ENCODE measurements at places on chromosomes 5 and 9.

DNA sequence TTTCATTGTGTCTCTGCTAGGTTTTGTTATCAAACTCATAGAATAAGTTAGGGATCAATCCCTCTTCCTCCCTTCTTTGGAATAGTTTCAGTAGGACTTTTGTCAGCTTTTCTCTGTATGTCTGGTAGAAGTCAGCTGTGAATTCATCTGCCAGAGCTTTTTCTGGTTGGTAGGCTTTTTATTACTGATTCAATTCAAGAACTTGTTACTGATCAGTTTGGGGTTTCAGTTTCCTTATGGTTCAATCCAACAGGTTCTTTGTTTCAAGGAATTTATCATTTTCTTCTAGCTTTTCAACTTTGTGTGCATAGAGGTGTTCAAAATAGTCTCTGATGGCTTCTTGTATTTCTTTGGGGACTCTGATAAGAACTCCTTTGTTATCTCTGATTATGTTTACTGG, 221.7 kb downstream of the FGF10 start:
- no peak for DNase-seq

DNA sequence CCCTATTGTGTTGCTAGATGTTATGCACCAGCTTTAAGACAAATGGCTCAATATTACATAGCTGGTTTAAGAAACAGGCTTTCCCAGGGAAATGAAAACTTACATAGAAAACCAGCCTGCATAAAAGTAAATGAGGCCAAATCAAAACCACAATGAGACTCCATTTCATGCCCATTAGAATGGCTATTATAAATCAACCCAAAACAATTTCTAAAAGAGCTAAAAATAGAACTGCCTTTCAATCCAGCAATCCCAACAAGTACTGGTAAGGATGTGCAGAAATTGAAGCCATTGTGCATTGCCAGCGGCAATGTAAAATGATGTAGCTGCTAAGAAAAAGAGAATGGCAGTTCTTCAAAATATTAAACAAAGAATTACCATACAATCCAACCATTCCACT, 1170.0 kb upstream of the CDH9 start:
- DNase-seq = no peak

DNA sequence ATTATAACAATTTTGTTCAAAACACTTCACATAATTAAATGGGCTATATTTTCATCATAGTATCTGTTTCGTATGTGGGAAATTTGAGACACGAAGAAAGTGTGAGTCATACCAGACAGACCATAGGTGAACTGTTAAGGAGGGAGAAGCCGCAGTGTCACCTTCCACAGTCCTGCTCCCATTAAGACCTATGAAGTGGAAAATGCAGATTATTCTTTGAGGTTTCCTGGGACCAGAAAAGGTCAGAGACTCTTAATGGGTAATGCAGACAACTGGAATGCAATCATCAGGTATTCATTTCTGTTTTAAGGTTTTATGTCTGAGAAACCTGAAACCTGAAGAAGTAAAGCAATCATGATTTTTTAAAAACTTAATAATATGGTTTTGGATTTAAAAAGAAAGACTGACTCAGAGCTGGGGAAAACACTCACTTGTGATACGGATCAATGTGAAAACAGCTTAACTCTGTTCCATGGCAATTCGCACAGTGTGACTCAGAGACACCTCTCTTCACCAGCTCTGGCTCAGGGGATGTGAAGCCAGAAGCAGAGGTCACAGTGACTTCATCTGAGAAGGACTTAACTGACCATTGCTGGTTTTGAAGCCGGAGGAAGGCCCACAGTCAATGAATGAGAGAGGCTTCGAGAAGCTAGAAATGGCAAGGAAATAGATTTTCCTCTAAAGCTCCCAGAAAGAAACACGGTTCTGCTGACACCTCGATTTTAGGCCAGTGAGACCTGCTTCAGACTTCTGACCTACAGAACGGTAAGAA, 17.2 kb upstream of the GCNT1 start:
- DNase-seq = no peak

DNA sequence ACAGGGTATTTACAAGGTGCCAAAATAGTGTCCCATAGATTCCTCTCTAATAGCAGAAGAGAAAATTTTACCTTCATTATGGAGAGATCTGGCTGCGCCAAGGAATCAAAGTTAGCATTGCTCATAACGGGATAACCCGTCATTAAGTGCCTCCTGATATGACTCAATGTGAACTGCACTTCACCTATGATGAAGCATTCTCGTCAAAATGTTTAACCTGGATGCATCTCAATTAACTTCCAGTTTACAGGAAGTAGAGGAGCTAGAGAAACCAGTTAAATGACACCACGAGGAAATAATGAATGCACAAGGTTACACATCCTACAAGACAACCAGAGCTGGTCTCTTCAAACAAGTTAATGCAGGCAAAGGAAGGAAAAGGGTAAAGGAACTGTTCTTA, 17.2 kb downstream of the FBXW11 start:
- no peak for DNase-seq

DNA sequence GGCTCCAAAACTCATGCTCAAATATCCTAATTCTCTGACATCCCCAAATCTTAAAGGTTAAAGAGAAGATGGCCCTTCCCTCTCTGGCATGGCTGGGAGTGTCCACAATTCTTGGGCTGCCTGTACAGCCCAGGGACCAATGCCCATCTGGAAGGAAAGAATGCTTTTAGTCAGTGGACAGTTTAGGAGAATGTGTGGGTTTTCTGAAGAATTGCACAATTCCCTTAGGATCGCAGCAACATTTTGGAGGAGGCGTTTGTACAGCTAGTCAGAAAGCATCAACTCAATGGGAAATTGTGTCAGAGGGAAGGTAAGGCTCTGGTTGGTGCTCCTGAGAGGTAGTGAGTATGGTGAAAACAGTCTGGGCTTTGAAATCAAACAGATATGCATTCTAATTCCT, 15.0 kb downstream of the FAM193B start:
- no peak for DNase-seq

DNA sequence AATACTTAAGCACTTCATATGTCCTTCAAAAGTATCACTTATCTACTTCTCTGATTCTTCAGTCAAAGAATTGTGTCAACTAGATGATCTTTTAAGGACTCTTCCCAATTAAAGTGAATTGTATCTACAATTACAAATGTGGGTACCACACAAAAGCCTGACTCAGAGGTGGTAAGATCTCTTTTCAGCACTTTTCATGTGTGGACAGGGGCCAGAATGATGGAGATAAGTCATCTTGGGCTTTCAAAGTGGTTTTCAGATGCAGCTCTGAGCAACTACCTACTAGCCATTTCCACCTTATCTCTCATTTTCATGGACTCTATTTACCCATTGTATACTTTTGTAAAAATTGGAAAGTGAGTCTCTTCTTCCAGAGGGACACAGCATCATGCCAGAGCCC, 8.4 kb downstream of the COX7C start:
- no peak for DNase-seq

DNA sequence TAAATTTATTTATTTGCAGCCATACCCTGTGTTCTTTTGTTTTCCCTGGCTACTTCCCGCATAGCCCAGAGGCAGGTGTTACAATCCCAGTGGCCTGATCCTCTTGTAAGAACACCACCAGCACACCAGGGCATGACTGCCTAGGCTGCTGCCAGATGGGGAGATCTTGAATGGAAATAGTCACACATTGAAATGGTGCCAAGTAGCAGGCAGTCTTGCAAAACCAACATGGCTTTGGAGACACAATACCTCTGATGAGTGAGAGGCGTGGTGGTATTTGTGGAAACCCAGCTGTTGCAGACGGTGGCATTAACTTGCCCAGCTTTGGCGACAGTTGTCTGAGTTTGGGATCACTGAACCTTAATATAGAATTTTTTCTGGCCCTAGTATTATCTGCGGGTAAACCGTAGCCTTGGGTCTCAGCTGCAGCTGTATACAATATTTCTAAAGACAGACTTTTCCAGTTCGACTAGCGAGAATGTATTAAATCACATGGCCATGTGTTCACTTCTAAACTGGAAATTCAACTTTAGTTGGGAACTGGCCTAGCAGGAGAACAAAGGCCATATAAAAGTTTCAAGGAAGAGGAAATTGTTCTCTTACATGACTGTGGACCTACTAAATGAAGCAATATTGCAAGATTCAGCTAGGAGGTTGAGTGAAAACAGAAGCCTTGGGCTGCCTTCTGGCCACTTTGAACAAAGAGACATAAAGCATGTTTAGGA, 277.0 kb downstream of the SMARCA2 start:
- DNase-seq = no peak

GRCh38 chr5:127088251-127088650, 14.9 kb upstream of the C5orf63 start:
- DNase-seq = no peak

DNA sequence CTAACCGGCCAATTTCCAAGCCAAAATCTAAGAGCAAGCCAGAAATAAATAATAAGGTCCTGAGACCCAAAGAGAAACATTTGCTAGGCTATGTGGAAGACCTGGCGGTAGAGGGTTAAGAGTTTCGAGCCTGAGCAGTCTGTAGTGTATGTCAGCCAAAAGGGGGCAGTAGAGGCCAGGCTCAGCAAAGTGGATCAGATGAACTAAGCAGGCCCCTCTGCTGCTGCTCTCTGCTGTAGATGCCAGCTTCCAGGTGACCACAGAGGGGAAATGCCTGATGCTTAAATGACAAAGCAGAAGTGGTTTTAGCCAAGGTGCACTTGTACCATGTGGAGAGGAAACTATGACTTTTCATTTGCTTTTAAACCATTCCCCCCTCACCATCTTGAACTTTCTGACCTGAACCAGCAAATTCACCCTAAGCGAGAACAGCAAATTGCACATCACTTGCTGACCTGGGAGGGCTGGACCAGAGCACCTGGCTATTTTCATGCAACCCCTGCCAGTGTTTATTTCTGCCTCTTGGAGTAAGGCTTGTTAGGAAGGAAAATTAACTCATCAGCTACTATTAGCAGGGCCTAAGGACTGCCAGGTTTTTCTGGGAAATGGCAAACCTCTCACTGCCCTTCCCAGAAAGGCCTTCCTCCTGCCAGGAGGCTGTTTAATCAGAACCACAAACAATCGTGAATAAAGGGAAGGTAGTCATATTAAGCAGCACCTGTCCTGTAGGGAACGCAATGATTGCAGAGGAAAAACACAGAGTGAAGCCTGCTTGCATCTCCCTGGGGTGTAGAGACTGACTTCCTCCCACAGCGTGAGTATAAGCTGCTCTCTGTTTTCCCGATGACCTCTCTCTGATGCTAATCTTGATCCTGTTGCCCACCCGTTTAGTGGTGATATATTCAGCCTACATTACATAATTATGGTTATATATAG, 818.2 kb downstream of the TLR4 start:
- DNase-seq = no peak

- no peak for DNase-seq
Observed at GRCh38 chr5:38478878-38479277, 77.6 kb downstream of the LIFR start.

DNA sequence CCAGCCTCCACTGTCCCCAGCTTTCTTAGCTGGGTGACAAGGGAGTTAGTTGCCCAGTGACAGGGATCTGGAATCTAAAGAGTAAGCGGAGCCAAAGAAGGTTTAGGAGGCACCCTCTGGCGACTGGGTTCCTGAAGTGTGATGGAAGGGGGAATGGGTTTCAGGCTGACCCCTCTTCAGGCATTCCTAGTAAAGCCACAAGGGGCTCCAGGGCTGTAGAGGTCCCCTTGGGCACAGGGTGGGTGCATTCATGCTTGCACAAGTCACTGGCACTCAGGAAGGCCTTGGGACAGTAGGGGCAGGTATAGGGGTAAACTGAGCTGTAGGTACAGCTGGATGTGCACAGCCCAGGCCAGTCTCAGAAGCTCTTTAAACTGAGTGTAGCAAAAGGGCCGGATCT, 74.2 kb downstream of the CPLANE1 start:
- DNase-seq = no peak

- no peak for DNase-seq
Observed at GRCh38 chr5:178350361-178351220, 118.0 kb upstream of the PHYKPL start.

DNA sequence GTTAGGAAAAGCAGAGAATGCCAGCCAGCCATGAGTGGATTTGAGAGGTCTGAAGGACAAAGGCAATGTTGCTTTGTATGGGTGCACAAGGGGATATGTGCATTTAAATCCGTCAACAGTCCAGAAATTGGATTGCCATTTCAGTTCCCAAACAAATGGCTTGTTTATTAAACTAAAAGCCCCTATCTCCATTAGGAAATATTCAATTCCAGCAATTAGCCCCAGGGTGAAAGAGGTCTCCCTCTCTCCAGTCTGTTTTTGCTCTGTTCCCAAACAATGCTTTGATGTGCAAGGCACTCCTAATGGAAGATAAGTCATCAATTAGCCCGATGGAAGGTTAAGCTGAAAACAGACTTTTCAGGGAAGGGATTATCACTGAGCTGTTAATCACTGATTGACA, 101.3 kb downstream of the C9orf152 start:
- DNase-seq = no peak

DNA sequence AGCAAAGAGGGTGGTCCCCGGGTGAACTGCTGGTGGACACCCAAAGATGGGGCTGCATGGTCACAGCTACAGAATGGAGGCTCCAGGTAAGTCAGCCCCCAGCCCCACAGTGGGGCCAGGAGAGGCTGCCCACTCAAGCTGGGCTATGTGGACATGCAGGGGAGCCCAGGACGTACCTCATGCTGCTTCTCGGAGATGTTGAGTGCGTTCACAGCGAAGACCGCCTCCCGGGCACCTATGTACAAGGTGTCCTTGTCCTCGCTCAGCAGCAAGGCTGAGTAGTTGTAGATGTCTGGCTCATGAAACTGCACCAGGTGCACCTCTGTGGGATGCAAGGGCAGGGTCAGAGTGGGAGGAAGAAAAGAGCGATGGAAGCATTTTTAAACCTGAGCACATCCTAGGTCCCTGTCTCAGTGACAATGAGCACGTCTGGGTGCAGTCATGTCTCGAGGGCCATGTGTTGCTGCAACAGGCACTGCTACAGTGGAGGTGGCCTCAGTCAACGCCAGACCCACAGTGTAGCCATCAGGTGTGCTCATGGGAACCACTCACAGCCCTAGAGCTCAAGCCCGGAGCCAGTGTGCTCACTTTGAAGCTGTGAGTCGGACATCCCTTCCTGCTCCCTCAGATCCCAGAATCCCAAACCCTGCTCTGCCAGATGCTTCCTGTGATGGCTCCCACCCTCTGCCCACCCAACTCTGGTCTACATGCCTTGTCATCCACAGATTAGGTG, 84.6 kb downstream of the SECISBP2 start:
- no peak for DNase-seq

DNA sequence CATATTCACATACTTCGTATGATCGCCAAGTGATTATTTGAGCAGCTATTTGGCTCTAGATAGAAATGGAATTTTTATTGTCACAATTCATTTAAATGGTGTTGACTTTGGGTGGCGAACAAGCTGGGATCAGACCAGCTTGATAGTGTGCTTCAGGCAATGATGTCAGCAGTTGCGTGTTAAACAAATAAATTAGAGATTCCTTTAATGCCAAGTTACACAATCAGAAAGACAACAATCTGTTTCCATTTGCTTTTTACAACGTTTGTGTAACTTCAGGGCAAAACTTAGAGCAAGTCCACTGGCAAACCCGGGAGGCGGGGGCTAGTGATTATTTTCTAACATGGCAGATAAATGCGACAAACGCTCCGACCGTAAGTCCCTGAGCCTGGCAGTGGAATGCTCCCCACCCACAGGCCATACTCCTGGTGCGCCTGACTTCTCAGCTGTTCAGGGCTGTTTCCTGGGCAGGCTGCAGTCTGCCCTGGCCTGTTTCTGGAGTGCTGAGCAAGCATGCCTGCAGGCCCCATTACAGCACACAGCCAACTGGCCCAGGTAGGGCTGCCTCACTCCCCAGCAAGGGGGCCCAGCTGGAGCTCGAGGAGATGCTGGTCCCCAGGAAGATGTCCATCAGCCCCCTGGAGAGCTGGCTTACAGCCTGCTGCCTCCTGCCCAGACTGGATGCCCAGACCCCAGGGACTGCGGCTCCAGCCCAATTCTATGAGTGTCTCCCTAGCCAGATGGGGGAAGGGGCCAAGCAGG, 88.7 kb downstream of the BASP1 start:
- DNase-seq = no peak

GRCh38 chr9:74795081-74795480, 92.6 kb downstream of the TRPM6 start:
- no peak for DNase-seq

Data from activated CD4-positive, alpha-beta T cell treated with anti-CD3 and anti-CD28 coated beads, Interleukin-2, amount 50 U/mL, for 4 hours (primary cell).